Activated T-cell treated with anti-CD3 and anti-CD28 coated beads for 24 hours (primary cell): ENCODE measurements at places on chromosomes 4 and X.

DNA sequence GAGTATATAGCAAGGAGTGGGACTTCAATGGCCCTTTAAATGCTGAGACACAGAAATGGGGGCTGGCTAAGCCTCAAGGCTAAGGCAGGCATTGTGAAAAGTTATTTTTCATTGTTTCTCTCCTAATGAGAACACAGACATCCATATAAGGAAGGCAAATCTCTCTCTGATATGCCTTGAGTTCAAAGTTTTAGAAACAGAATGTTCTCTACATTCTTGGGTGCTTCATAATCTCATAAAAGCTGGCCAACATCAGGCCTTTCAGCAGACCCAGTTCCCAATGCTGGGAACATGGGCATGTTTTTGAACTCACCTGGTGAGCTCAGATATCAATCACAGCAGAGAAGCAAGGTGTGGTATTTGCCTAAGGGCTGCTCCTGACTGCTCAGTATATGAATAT is 19.4 kb upstream of the RAB40A start:
- DNase-seq, result no peak

DNA sequence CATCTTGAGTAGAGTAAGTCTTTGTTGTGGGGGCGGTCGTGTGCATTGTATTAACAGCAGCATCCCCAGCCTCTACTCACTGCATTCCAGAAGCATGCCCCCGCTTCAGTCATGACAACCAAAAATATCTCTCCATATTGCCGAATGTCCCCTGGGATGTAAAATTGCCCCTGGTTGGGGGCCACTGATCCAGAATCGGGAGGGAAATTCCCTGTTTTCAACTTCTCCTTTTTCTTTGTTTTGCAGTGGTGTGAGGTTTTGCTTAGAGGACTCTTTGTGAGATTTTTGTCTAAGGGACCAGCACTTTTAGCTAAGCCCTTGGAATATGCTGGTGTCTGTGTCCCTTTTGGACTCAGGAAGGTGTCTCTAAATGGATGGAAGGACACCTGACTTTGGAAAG is 3.0 kb upstream of the IL13RA1 start:
- DNase-seq, result no peak

DNA sequence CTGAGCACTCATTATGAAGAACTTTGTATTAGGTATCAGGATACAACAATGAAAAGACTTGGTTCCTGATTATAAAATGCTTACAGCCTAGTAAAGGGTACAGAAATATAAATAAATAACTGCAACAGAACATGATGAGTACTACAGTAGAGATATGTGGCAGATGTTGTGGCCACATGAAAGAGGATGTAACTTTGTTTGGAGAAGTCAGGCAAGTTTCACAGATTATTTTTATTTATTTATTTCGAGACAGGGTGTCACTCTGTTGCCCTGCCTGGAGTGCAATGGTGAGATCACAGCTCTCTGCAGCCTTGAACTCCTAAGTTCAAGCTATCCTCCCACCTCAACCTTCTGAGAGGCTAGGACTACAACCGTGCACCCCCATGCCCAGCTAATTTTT is 15.8 kb upstream of the UBE2K start:
- no peak for DNase-seq

DNA sequence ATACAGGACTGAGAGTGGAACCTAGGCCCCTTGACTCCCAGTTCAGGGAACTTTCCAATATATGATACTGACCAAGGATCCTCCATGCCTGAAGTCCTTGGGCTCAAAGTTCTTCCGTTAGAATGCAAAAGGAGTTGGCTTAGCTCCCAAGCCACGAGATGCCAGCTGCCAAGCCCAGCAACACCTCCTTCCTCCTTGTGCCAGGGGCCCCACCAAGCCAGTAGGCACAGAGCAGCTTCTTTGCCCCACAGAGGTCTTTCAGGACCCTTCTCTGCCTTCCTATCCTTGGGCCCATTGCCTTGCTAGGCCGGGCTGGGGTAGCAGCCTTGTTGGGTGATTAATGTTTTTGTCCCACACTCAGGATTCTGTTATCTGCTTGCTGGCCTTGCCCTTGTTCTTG is 105.6 kb downstream of the EFNB1 start:
- DNase-seq, result no peak

DNA sequence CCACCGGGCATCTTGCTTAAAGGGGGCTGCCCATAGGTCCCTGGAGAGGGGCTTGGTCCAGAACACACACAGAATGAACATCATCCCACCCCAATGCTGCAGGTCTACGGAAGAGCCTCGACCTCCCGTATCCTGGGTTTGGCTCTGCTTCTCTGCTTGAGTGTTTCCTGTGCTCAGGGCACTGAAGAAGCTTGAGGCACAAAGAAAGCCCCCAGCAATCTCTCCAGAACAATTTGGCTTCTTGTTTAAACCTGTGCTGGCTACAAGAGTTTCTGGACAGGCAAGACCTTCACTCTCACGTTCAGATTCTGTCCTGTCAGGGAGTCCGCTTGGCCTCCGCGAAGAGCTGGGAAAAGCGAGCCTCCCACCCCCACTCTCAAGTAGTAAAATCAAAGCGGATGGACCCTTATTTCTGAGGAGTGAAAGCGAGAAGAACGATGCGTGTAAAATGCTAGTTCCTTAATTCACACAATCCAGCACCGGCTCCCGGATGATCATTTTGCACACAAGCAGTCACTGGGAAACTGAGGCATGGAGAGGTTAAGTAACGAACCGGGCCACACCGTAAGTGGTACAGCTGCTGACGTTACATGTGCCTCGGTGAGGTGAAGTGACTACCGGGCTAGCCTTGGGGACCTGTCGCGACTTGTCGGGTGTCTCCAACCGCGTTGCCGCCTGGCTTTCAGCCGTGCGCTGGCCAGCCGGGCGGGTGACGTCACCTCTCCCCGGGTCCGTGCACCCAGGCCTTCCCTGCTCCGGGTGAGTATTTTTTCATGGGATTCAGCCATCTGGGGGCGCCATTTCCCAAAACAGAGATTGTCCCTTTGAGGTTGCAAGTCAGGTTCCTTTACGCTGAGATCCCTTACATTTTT is 3.1 kb upstream of the SFRP2 start:
- peak; percentile 23 for DNase-seq

DNA sequence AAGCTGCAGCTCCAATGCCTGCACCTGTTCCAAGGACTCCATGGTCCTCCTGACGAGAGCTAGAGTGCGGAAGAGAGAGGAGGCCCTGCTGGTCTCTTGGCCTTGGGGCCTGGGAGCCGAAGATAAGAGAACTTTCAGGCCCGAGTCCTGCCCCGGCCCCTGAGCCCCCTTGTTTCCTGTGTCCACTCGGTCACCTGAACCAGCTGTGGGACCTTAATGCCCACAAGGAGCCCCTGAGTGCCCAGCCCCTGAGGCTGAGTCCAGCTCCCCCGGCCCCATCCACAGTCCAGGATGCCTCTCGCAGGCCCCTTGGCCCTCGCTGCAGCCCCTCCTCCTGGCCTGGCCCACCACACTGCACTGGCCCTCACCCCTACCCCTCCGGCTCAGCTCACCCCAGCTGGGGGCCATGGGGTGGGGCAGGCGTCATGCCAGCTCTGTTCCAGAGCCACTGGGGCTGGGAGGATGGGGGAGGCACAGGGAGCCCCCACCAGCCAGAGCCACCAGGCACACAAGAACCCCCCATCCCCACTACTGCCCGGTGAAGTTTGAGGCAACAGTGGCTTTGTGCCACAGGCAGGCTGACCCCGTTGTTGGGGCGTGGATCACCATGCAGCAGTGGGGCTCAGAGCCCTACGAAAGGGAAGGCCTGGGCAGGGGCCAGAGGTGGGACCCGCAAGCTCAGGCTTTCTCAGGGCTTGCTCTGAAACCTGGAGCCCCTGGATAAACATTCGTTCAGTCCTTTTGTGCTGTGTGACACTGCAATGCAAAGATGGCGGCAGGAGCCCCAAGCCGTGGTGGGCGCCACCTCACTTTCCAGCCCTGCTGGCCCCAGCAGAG is 14.1 kb downstream of the NAT8L start:
- no peak for DNase-seq

DNA sequence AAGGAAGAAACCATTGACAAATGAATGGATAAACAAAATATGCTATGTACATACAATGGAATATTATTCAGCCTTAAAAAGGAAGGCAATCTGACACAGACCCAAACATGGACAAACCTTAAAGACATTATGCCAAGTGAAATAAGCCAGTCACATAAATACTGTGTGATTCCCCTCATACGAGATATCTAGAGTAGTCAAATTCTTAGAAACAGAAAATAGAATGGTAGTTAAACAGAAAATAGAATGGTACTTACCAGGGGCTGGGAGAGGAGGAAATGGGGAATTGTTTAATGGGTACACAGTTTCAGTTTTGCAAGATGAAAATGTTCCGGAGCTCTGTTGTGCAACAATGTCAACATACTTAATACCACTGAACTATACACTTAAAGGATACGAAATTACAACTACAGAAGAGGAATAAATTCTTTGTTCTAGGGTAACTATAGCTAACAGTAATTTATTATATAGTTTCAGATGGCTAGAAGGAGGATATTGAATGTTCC is 47.8 kb upstream of the DUSP21 start:
- DNase-seq, result no peak

GRCh38 chr4:21697583-21697982 is 251.0 kb downstream of the KCNIP4 start:
- DNase-seq, result peak; percentile 0

DNA sequence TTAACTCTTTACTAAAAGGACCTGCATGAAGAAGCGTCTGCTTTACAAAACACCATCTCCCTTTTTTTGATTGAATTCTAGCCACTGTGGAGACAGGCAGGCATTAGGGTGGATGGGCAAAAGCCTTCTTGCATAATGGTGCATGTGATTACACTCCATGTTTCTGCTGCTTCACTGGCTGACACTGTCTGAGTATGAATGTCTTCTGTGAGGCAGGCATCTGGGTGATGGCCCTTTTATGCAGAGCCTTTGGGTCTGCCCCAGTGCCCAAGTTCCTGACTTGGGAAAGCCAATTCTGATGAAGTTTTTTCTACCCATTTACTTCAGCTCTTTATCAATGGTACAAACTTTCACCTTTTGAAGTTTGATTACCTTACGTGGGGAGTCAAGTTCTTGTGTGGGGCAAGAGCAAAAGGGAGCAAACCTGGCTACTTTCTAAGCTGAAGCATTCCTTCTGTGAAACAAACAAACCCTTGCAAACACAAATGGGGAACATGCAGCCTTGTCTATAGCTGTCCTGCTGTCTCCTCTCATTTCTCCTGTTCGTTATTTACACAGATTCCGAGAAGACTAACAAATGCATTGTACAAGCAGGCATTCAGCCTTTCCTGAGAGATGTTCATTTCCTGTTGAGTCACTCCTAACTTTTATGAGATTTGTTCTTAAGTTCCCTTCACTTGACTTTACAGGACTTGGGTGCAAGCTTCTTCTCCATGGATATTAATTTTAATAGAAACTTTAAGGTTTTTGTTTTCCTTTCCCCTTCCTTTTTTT is 301.9 kb downstream of the TLL1 start:
- no peak for DNase-seq

DNA sequence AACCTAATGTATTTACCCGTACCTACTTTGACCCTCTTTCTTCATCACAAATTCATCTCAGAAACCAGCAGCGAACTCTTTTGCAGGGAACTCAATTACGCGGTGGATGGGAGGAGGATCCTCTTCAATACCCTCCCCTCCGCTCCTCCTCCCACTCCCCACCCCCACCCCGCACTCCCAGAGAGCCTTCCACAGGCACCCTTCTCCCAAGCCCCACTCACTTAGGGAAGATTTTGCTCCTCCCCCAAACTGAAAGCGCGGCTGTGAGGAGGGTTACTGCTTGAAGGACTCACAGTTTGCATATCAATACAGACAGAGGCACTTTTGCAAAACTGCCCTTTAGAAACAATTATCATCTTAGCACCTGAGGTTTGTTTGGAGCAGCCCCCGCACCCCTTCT is 960 bp upstream of the IL1RAPL1 start:
- no peak for DNase-seq

- DNase-seq, result no peak
These were observed 63.9 kb downstream of the PLS3 start for GRCh38 chrX:115624916-115625315.

GRCh38 chrX:130136961-130137360 is 26.7 kb upstream of the ELF4 start:
- DNase-seq, result no peak

GRCh38 chr4:89434364-89434988 is 126.9 kb upstream of the GPRIN3 start:
- DNase-seq, result no peak

DNA sequence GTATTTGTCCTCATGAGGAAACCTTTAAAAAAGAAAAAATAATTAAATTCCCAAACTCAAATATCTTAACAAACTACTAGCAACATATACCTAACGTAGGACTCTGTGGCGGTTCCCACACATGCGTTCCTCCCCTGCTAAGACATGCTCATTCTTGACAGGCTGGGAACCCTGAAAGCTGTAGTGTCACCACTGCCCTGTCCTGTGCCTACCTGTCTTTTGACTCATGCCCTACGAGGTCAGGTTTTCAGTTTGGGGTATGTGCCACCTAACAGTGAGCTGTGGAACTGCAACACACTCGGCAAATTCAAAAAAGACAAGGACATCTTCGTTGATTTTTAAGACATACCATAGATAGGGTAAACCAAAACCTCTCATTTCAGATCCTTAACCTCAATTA is 17.8 kb downstream of the IDS start:
- DNase-seq, result peak; percentile 4

DNA sequence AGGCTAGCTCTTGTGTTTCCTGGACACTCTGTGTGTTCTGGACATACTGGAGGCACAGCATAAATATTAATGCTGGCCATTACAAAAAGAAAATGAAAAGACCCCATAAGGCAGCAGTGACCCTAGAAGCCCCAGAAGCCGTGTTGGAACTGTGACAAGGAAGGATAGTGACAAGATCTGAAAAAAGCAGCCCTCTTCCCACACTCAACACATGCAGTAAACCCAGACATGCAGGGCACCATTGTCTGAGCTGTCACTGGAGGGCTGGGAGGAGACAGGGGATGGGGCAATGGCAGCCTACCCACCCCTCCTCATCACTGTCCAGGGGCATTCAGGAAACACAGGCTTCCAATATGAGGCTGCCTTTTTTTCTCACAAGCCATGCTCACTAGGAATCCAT is 6.5 kb downstream of the TRIM2 start:
- no peak for DNase-seq

DNA sequence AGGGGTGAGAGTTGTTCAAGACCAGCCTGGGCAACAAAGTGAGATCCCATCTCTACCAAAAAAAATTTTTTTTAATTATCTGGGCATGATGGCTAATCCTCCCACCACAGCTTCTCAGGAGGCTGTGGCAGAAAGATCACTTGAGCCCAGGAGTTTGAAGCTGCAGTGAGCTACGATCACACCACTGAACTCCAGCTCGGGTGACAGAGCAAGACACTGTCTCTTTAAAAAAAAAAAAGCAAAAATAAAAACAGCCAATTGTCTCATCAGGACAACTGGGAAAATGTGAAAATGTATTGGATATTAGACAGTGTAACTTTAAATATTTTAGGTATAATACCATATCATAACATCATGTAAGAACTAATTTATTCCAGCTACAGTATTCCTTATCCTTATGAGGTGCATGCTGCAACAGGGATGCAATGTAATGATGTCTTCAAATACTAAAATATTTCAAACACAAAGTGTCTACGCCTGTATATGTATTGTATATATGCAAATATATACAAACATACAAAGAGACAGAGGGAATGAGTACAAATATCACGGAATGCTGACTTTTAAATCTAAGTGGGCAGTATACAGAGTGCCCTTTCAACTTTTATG is 17.2 kb downstream of the FAM13A start:
- DNase-seq, result no peak
